T-helper 9 cell (primary cell): ENCODE measurements at places on chromosomes 1 and 21.

DNA sequence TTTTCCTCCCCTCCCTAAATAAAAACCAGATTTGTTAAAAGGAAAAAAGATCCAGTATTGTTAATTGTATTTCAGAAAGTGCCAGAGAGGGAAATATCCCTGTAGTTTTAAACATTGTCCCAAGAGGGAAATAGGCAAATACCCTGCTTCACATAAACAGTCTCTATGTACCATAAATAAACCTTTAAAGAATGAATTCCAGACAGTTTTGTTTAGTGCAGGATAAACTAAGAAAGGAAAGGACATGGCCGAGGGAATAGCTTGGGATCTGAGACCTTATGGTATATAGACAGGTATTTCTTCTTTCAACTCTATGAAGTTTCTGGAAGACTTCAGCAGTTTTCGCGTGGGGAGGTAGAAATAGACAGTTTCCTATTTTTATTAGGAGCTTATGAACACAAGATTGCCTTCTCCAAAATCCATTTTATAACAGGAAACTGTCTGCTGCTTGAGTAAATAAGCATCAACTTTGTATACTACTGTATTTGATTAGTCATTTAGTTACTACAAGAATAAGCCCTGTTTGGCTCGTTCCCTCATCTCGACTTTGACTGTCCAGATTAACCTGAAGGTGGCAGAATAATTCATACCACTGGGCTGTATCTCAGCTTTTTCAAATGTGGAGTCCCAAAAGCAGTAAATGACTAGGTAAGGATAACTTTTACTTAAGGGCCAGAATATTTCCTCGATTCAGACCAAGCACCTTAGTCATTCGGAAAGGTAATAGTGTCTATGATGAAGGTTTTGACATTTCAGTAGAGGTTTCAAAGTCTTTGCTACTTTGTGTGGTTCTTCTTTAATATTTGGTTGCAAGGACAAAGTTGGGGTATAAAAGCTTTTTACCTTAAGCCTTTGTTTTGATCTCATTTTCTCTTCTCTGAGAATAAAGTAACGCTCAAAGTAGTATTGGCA, 177.5 kb downstream of the VPS13D start:
- no peak for DNase-seq

- DNase-seq: no peak
These were observed 174.3 kb upstream of the LMO4 start for GRCh38 chr1:87154384-87154783.

DNA sequence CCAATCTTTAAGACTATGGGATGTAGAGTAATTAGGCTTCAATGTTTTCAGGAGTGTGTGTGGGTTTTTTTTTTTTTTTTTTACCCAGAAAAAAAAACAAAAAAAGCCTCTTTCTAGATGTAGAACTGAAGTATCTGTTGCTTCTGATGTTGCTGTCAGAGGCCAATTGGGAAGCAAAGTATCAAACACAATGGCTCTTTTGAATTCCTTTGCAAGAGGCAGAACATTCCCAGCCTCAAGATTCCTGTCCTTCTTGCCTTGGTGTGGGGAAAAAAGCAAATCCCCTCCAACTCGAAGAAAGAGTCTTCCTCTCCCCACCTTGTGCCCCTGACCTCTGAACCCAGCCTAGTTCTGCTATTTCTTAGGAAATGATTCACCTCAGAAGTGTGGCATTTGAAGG, 55.4 kb upstream of the LMO4 start:
- DNase-seq: no peak

- DNase-seq: no peak
These were observed 116.1 kb downstream of the ATP5PO start for GRCh38 chr21:33799378-33800090.

DNA sequence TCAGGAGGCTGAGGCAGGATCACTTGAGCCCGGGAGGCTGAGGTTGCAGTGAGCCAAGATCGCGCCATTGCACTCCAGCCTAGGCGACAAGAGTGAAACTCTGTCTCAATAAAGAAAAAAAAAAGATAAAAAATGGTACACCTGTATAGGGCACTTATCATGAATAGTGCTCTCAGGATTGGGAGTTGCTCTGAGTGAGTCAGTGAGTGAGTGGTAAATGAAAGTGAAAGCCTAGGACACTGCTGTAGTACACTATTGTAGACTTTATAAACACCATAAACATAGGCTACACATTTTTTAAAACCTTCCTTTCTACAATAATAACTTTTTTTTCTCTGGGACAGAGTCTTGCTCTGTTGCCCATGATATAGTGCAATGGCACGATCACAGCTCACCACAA, 16.8 kb downstream of the PHTF1 start:
- DNase-seq: no peak

DNA sequence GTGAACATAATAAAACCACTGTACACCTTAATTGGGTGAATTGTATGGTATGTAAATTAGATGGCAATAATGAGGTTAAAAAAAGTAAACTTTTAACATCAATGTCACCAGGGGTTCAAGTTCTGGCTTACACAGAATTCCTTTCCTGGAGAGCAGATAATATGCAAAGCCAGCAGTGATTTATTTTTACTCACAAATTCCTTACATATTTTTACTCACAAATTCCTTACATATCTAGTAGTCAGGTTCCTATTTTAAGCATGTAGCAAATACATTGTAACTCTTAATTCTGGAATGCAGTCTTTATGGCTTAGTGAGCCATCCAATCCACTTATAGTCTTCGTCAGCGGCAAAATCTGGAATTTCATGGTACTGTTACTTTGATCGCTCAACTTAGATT, 1.3 kb upstream of the UBE4B start:
- no peak for DNase-seq

DNA sequence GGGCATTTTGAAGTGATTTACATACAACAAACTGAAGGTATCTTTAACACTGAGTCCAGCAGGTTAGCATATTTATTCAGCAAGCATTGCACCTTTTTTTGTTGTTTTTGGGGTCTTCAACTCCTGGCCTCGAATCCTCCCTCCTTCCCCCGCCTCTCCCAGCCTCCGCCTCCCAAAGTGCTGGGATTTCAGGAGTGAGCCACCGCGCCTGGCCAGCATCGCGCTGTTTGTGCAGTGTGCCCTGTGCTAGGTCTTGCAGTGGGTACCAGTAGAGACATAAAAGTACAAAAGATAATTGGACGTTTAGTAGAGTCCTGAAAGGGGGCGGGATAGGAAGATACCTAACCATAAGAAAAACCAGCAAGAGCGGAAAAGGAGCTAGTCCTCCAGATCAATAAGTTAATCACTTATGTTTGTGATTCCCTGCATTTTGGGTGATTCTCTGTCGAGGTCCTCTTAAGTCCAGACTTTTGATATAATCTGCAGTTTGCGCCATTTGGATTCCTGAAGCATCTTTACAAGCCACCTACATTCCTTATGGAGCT, 111.8 kb downstream of the OSBPL9 start:
- no peak for DNase-seq

DNA sequence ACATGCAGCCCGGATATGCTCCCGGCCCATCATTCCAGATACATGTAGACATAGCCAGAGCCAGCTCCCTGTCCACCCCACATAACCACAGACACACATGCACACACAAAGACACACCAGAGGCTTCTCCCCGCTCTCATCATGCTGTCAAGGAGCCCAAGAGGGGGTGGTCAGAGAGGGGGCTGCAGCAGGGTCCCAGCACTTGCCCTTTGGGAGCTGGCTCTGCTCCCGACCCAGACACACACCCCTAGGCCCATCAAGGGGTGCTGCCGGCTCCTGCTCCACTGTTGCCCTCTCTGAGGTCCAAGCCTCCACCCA, 2.6 kb downstream of the PTAFR start:
- DNase-seq: no peak

- DNase-seq: no peak
These were observed 49.5 kb downstream of the TGFBR3 start for GRCh38 chr1:91836331-91837040.

- DNase-seq: no peak
These were observed 85.6 kb downstream of the PAX7 start for GRCh38 chr1:18716112-18716784.

DNA sequence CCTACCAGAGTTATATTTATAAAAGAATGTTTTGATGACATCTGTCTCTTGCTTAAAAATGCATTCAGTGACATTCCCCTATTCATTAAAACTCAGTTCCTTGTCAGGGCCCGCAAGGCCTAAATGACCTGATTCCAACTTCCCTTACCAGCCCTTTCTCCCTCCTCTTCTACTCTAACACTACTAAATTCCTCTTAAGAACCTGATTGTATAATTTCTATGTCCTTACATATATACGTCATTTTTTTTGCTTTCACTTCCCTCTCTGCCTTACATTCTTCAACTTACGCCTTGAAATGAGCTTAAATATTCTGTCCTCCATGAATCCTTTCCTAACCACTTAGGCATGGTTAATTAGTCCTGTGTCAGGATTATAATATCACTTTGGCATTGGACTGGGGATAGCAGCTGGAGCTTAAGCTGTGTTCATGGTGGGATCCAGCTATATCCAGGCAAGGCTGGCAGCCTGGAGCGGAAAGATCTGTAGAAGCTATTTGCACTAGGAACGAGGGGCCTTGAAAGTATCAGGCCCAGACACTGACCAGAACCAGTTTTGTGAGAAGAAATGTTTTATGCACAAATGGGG, 360.2 kb upstream of the PTBP2 start:
- no peak for DNase-seq

GRCh38 chr1:8321612-8322011, 3.7 kb downstream of the SLC45A1 start:
- DNase-seq: no peak

GRCh38 chr21:42669041-42669440, 15.6 kb downstream of the PDE9A start:
- DNase-seq: no peak

DNA sequence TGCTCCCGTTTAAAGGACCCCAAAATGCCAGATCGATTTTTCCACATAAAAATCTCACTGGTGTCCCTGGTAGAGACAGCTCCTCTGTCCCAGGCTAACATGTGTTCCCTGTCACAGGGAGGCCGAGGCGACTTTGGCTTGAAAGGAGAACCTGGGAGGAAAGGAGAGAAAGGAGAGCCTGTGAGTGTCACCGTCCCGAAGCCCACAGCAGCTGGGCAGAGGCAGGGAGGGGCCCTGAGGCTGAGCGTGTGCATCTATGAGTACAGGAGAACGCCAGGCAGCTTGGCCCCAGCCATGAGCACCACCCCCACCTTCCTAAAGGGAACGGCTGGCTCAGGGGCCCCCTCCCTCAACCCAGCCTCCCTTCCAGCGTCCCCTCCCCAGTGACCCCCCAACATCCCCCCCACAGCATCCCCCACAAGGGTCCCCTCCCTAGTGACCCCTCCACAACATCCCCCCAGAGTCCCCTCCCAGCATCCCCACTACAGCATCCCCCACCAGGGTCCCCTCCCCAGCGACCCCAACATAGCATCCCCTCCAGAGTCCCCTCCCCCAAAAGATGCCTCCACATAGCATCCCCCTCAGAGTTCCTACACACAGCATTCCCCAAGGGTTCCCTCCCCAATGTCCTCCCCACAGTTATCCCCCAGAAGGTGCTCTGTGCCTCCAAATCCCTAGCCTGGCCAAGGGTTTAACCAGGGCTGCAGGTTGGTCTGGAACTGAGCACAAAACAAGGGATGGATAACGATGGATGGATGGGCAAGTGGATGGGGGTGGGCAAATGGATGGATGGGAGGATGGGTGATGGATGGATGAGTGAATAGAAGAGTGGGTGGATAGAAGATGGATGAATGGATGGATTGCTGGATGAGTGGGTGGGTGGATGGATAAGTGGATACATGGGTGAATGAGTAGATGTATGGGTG, 25.1 kb downstream of the COL6A2 start:
- DNase-seq: no peak

- DNase-seq: no peak
These were observed 8.2 kb downstream of the ADORA1 start for GRCh38 chr1:203135636-203136305.

- DNase-seq: no peak
These were observed 1.2 kb upstream of the ZBTB40 start for GRCh38 chr1:22450351-22451021.

GRCh38 chr1:212862111-212862690, 4.1 kb downstream of the FLVCR1 start:
- no peak for DNase-seq
